AG04450 (cell line): ENCODE measurements at places on chromosomes 2 and 18.

GRCh38 chr2:132400169-132400900, 16.3 kb upstream of the GPR39 start:
- DNase-seq: peak; percentile 18

DNA sequence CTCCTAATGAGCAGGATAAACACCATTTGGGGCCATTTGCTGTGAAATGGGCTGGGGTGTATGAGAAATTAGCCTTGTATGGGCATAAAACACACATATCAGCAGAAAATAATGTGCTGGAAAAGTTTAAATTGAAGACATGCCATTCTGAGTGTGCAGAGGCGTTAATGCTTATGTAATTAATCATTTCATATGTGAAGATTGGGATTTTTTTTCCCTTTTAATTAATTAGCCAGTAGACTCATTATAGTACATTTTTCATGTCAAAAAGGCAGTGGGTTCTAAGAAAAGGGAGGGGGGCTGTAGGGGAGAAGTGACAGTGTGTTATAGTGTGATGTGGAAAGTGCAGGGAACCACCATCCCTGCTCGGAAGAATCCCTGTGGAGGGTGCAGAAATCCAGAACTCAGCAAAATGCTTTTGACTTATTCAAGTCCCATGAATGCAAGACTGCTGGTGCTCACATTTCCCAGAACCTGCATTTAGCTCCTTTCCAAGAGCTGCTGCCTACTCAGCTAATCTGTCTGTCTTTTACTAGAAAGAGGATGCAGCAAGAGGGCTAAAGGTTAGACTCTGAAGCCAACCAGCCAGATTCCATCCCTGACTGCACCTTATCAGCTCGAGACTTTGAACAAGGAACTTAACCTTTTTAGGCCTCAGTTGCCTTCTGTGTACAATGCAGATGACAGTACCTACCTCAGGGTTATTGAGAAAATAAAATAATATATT, 11.6 kb upstream of the COX7A2L start:
- DNase-seq: no peak

DNA sequence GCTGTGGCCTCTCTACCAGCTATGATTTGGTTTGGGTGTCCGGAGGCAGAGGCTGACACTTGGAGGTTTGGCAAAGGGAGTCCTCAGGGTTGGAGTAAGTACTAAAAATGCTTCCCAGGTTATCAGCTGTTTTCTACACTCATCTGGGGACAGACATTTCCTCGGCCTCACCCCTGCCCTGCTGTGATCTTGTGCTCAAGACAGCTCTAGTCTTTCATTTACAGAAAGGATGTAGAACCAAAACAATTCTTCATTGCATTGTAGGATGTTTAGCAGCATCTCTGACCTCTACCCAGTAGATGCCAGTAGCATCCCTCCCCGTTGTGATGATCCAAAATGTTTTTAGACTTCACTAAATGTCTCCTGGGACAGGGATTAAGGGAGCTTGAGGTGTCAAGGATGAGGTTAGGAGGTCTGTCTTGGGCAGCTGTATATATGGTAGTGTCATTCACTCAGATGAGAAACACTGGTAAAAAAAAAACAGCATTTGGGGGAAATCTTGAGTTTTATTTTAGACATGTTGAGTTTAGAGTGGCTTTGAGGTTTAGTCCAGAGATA, 26.6 kb downstream of the CD28 start:
- no peak for DNase-seq

GRCh38 chr2:190186238-190186637, 123.7 kb upstream of the MSTN start:
- DNase-seq: no peak

DNA sequence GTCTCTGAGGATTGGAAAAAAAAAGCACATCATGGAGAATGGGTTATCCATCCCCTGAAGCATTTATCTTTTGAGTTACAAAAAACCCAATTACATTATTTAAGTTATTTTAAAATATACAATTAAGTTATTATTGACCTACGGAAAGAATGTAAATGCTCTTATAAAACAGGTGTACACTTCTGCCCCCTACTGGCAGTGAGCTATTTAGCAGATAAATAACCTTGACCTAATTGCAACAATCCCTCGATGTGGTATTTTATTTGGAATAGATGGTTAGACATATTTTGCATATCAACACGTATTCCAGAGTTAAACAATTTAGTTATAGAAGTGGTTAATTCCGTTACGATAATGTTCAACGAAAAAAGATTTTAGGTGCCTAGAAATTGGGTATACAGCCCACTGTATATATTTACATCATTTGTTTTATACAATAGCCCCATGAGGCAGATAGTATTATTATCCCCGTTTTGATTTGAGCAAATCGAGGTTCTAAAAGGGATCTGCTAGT, 9.1 kb upstream of the DAW1 start:
- no peak for DNase-seq

- DNase-seq: no peak
These were observed 132.1 kb downstream of the WDSUB1 start for GRCh38 chr2:159154366-159154765.

DNA sequence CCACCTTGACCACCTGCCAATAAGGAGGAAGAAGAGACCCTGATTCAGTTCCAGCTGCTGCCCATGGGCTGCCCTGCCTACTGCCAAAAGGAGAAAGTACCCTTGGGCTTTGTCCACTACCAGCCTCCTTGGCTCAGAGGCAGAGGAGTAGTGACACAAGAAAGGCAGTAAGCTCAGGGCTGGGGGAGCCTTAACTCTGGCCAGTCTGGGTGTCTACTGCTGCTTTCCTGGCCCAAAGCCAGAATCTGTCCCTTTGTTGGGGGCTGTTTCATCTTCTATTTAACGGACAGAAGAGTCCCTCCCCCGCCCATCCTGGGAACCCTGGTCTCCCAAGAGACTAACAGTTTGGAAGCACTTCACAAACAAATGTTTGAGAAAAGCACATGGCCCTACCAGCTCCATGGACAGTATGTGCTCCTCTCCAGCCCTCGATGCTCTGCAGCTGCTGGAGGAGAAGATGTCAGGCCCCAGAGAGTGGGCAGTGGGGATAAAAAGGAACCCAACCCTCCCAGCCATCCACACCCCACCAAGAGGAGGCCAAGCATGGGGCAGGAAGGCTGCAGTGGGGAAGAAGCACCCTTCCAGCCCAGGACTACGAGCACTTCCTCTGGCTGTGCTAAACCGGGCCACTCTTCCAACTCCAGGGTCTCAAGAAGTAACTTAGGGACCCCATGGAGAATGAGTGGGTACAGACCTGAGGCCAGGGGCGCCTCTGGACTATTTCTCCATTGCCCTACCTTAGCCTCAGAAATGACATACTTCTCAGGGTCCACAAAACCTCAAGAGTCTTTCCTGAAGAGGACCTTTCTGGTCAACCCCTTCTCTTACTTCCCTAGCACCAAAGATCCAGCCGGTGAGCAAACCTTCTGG, 1.2 kb downstream of the ATG9A start:
- no peak for DNase-seq

GRCh38 chr2:234335661-234336228, 161.1 kb downstream of the ARL4C start:
- no peak for DNase-seq

DNA sequence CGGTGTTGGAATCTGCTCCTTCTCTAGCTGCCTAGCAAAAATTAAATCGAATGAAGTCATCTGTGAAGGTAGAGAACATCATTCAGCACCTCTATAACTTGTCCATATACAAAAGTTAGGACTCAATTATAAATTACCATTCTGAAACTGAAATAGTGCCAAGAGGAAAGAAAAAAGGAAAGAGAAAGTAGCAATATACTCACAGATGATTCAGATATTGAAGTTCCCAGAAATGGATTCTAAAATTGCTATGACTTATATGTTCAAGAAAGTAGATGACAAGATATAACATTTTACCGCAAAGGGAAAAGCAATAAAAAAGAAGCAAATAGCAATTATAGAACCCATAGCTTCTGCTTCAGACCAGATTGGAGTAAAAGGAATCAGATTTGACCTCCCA, 333.6 kb upstream of the GYPC start:
- no peak for DNase-seq

DNA sequence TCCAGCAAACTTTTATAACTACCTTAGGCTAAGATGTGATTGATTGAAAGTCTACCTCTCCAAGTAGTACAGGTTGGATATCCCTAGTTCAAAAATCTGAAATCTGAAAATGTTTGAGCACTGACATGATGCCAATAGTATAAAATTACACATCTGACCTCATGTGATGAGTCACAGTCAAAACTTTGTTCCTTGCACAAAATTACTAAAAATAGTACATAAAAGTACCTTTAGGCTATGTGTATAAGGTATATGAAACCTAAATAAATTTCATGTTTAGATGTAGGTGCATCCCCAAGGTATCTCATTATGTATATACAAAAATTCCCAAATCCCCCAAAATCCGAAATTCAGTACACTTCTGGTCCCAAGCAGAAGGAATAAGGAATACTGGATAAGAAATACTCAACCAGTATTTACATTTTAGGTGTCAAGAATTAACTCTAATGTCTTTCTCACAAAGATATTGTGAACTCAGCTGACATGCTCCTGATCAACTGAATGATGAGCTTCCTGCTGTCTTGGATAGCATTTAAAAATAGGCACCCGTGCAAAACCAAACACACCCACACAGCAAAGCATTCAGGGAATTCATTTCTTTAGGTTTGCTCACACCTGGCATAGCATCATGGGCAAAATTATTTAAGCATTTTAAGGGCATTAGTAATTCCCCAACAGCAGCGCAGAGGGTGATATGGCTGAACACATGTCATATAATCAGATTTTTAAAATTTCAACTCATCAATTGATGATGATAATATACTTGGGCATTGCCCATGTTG, 497.4 kb upstream of the MEIS1 start:
- no peak for DNase-seq

GRCh38 chr2:157959249-157959648, 83.1 kb upstream of the ACVR1 start:
- no peak for DNase-seq

- DNase-seq: no peak
These were observed 25.5 kb upstream of the CEP68 start for GRCh38 chr2:65030476-65031332.

DNA sequence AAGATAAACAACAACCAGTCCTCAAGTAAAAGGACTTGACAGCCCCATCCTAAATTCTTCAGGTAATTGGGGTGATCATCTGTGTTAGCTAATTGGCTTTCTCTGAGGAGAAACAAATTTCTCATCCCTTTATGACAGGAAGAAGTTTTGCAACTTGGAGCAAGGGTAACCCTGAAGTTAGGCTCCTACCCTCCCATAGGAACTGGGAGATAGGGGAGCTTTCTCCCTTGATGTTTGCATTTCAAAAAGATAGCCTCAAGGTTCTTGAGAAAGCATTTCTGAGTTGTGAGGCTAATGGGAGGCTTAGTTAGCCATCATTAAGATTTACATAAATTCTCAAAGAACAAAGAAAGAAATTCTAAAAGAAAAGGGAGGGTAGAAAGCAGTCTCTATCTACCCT, 95.4 kb downstream of the MAP2 start:
- DNase-seq: no peak

DNA sequence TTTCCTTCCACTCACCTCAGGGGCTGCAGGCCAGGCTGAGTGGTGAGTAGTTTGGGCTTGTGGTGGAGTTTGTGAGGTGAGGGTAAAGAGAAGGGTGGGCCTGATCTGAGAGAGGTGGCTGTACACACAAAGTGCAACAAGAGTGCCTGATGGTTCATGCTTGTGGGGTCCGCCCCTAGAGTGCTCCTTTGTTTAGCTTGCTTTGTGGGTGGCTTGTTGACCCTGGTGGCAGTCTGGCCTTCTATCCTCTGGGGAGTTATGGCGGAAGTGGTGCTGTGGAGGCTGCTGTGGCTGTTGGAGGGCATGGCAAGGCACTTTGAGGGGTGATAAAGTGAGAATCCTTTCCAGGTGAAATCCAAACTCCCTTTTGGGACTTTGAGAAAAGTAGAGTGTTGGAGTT, 10.6 kb downstream of the UBE2F start:
- DNase-seq: no peak

DNA sequence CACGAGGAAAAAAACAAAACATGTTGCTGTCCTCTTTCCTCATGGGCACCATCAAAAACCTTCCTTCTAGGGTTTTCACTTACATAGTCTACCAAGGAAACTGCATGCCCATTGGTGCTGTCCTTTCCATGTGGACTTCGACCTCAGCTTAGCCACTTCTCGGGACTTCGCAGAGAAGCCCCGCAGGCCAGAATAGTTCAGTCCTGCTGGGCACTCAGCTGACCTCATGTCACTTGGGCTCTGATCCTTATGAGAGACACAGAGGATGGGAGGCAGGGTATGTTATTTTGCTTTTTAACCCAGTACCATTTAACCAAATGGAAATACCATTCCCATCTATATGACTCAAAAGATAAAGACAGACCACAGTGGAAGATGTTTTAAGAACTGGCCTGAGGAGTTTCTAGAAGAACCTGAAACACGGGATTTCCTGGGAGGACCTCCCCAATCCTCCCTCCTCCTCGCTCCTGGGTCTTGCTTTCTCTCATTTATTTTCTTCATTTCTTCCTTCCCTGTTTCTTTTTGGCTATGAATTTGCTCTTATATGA, 28.4 kb downstream of the AAK1 start:
- DNase-seq: no peak

GRCh38 chr2:219959471-219959870, 332.0 kb downstream of the SLC4A3 start:
- DNase-seq: no peak

DNA sequence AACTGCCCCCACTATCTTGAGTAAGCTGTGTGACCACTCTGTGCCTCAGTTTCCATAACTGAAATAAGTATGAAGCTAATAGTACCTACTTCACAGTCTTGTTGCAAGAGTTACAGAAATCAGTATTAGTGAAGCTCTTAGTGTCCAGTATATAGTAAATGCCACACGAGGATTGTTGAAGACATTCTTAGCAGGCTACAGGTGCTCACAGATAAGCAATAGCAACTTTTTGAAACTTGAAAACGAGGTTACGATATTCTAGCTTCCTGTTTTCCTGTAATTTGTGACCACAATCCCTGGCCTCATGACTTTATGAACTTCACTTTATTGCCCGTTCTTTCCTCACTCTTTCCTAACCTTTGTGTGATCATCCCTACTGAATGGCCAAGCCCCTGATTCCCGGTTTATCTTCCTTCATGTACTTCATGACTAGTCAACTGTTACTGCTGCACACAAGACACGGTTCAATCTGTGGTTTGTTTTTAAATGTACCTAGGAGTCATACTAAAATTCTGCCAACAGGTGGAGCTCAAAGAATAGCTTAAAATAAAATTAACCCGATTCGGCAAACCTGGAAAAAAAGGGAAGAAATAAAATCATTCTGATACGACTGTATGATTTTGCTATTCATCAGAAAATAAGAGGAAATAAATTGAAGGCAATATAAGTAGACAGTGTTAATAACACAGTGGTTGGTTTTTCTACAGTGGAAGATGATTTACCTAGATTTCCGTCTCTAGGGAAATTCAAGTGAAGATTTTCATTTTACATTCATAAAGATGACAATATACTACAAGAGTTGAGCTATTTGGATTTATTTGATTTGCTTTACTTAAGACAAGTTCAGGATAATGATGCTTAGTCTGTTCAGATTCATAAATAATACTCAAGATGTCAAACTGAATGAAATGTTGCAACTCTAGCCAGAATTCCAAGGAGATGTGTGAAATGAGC, 38.1 kb upstream of the STAT1 start:
- no peak for DNase-seq

DNA sequence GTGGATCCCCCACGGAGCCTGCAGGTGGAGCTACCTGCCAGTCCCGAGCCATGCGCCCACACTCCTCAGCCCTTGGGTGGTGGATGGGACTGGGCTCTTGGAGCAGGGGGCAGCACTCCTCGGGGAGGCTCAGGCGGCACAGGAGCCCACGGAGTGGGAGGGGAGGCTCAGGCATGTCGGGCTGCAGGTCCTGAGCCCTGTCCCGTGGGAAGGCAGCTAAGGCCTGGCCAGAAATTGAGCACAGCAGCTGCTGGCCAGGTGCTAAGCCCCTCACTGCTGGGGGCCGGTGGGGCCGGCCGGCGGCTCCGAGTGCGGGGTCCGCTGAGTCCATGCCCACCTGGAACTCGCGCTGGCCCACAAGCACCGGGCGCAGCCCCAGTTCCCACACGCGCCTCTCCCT, 91.7 kb upstream of the ACVR1 start:
- no peak for DNase-seq
